RWPE1 (cell line): ENCODE measurements at places on chromosomes 1 and 21.

DNA sequence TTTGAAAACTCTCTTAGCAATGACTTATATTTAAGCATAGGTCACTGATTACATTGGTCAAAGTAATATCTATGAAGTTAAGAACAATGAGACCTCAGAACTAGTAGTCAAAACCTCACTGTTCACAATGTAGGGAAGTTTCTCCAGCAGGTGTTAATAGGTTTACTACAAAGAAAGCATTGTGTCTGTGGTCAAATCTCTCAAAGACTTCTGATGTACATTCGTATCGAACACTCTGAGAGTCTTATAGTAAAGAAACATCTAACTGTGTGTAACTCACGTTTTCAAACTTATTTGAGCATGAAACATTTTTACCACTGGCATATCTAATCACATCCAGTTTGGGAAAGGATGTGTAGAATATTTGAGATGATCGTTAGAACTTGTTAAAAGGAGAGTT, 76.0 kb downstream of the MAP3K7CL start:
- no peak for DNase-seq

GRCh38 chr1:8402109-8402710, 84.3 kb downstream of the SLC45A1 start:
- DNase-seq: no peak

DNA sequence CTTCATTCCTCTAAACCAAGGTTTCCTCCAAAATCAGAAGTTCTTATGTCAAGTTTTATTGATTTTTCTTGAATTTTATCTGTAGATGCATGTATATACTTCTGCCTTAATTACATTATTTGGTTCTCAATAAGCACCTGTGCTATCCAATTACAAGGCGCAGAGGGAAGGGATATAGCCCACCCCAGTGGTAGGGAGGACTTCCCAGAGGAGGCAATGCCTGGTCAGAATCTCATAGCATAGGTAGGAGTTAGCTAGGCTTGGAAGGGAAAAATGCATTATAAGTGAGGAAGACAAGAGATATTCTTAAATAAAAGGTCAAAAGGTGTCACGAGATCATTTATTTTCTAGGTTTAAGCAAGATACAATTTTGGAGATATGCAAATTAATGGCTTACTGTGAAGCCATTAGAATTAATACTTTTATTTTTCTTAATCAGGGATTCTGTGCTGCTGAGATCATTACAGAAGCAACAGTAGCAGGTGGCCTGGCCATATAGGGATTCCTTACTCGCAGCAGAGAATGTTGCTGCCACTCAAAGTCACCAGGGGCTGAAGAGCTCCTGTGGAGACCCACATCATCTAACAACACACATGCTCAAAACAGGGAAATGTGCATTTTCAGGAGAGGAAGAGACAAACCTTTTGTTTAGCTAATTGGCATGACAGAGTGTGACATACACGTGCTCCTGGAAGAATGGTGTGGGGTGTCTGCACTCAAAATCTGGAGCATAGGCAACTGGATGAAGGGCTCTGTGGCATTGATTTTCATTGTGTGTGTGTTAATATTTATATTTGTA, 178.3 kb downstream of the ATG4C start:
- no peak for DNase-seq

DNA sequence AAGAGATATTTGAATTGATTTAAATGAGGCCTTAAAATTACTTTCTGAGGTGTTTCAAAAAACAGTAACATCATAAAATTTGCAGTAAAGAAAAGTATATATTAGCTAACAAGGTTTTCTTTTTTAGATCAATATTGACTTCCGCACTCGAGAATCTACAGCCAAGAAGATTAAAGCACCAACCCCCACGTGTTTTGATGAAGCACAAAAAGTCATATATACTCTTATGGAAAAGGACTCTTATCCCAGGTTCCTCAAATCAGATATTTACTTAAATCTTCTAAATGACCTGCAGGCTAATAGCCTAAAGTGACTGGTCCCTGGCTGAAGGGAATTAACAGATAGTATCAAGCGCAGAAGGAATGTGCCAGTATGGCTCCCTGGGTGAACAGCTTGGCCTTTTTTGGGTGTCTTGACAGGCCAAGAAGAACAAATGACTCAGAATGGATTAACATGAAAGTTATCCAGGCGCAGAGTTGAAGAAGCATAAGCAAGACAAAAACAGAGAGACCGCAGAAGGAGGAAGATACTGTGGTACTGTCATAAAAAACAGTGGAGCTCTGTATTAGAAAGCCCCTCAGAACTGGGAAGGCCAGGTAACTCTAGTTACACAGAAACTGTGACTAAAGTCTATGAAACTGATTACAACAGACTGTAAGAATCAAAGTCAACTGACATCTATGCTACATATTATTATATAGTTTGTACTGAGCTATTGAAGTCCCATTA, 3.6 kb downstream of the RGS1 start:
- DNase-seq: no peak

DNA sequence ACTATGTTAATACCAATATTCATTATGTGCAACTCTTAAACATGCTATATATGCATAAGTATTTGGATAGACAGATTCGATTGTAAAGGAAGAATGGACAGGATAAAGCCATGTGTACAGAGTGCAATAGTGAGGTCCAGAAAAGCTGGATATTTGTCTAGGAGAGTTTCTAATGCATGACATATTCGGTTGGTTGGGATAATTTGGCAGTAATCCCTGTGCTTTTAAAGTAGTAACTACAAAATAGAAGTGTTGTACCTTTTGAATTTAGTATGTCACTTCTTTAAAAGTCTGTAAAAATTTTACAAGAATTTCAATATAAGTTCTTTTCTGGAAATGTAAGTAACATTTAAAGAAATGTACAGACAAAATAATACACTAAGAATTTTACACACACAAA, 774.5 kb downstream of the USP25 start:
- DNase-seq: no peak

GRCh38 chr1:24452922-24453485, 37.4 kb downstream of the NIPAL3 start:
- no peak for DNase-seq

DNA sequence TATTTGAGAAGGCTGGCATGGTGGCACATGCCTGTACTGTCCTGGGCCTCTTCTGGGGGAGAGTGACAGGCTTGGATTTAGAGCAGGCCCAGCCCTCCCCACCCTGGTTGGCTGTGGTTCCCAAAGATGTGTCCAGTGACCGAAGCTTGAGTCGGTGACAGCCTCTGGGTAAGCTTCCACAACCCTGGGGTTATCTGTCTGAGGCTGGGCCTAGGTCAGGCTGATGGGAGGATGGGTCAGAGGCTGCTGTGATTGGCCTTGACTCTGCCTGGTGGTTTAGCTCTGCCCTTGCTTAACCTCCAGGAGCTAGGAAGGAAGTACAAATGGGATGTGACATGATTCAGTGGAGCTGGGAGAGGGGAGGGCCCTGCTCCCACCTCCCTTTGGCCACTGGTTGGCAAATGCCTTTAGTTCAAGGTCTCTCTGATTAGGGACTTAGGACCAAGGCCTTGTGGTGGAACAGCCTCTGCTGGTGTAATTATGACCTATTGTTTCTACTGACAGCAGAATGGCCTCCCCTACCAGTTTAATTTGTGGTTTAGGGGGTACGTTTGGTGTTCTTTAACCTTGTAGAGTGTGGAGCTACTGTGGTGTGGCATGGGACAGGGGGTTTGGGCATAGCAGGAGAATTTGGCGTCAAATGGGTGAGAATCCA, 16.6 kb downstream of the NUDC start:
- DNase-seq: no peak
